Fibroblast of mammary gland (primary cell): ENCODE measurements at places on chromosomes 2 and 18.

GRCh38 chr2:203802342-203803052, 65.1 kb upstream of the CTLA4 start:
- peak; percentile 77 for DNase-seq

- DNase-seq, result peak; percentile 89
Observed at GRCh38 chr2:192267484-192267883, 72.8 kb upstream of the TMEFF2 start.

DNA sequence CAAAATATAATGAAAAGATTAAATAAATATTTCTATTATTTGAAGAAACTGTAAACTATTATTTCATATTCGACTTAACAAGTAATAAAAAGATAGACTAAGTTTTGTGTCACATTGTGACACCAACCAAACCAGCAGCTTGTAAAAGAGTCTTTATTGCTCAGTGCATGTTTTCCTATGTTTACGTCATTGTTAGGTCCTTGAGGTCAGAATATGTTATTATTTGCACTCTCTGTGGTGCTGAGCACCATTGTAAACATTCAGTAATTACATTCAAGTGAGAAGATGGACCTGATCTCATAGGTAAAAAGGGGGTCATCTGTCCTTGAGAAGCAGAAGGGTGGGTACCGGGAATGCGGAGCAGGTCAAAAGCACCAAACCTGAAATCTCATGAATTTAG, 1999.1 kb upstream of the CELF4 start:
- DNase-seq, result no peak

GRCh38 chr2:28621172-28622100, 125.6 kb downstream of the PLB1 start:
- peak; percentile 97 for DNase-seq

DNA sequence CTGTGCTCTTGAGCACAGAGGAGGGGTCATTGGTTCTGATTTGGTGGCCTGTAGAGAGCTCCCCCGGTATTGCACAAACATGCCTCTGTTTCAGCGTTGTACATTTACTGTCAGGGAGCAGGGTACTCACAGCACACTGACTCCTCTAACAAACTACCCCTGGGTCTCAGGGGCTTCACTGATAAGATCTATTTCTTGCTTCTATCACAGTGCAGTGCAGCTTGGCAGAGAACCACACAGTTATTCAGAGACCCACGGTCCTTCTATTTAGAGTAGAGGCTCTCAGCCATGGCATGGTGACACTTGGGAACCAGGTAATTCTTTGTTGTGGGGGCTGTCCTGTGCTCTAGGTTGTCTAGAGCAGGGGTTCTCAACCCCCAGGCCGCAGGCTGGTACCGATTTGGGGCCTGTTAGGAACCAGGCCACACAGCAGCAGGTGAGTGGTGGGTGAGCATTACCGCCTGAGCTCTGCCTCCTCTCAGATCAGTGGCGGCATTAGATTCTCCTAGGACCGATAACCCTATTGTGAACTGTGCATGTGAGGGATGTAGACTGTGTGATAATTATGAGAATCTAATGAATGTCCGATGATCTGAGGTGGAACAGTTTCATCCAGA, 133.4 kb upstream of the MYCN start:
- no peak for DNase-seq

- DNase-seq, result peak; percentile 18
Observed at GRCh38 chr2:221731432-221732145, 159.5 kb upstream of the EPHA4 start.

- DNase-seq, result no peak
Observed at GRCh38 chr2:47309472-47309951, 93.4 kb upstream of the MSH2 start.

GRCh38 chr2:160278101-160278878, 78.2 kb upstream of the ITGB6 start:
- no peak for DNase-seq

DNA sequence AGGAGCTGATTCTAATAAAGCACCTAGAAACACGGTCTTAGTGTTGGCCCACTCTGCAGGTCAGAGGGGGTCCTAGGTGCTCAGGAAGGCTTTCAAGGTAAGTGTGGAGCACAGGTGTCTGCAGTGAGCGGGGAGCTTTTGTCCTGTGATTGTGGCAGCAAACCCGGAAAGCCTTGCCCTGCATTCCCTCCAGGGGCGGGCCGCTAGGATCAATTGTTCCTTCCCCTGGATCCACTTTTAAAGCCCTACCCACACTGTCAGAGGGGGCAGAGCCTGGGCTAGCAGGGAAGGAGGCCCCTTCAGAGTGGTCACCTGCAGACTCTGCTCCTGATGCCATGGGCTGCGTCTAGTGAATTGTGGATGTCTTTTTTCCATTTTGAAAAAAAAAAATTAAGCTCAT, 176.0 kb downstream of the CTIF start:
- no peak for DNase-seq

- no peak for DNase-seq
Observed at GRCh38 chr18:28820353-28820752, 643.4 kb upstream of the CDH2 start.

DNA sequence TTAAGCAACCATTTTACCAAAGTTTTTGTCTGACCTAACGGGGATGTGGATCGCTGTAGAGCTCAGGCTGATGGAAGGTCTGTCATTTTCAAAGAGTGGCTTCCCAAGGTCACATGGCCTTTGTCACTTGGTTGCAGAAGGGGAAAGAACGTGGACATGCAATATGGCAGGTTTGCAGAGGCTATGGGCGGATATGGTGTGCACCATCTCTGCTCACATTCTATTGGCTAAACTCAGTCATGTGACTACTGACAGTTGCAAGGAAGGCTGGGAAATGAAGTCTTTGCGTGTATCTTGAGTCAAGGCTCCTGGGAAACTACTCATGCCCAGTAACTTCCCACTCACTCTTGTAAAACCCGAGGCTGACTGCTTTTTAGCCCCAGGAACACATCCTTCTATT, 96.8 kb downstream of the ST6GAL2 start:
- peak; percentile 7 for DNase-seq

DNA sequence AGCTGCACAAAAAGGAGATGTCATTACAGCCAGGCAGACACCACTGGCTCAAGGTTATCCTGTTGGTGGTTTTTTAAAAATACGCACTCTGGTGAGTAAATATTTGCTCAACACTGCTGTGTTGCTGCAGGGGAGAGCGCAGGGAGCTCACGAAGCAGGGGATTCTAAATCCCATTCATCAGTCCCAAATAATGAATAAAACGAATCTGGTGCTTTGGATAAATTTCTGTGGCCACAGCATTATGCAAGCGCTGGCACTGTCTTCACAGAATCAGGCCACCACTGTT, 256.2 kb downstream of the HDAC4 start:
- DNase-seq, result no peak

- DNase-seq, result peak; percentile 97
Observed at GRCh38 chr2:152573168-152573567, 144.1 kb downstream of the PRPF40A start.

DNA sequence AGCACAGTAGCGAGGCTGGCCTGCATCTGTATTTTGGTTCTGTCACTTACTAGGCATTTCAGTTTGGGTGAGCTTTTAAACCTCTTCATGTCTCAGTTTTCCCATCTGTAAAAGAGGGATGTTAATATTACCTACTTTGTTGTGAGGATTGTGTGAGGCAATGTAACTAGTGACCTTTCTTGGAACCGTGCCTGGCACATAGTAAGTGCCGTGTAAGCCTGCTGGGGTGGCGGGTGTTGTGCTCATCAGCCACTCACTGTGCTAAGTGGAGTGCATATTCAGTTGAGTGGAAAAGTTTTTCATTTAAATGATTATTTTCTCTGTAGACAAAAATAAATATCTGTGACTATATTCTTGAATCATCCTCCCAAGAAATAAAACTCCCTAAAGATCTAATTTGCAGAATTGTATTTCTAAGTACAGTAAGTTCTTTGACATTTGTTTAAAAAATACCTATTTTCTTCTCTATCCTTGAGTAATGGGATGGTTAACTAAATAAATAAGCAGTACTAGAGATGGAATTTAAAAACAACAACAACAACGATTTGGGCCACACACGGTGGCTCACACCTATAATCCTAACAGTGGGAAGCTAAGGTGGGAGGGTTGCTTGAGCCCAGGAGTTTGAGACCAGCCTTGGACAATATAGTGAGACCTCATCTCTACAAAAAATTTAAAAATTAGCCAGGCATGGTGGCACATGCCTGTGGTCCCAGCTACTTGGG, 56.7 kb downstream of the MALT1 start:
- peak; percentile 47 for DNase-seq

DNA sequence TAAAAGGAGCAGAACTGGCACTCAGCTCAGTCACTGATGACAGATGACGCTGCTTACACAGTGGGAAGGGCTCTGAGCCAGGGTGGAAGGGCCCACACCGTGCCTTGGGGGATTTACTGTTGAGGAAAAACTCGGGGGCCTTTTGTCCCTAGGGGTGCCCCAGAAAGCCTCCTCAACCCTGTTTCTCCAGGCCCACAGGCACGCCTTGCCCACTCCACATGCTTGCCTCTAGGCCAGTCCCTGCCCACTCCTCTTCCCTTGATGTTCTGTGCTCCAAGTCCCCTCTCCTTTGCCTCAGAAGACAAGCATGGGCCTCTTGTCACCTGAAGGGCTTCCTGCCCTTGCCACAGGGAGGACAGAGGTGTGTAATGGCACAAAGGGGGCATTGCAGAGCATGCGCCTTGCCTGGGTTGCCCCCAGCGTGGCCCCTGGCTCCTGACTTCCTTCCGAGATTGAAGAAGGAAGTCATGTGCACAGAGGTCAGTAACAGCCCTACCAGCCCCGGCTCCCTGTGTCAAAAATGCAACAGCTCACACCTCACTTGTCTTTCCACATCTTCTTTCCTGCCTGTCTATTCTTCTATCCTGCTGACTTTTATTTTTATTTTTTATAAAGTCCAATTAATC, 65.1 kb downstream of the LIPG start:
- DNase-seq, result no peak

- no peak for DNase-seq
Observed at GRCh38 chr2:68387408-68388350, 22.6 kb downstream of the PLEK start.

- DNase-seq, result peak; percentile 69
Observed at GRCh38 chr2:54524226-54524991, 68.3 kb downstream of the SPTBN1 start.

GRCh38 chr2:195498176-195498575, 158.8 kb upstream of the SLC39A10 start:
- DNase-seq, result peak; percentile 51

GRCh38 chr2:98663511-98664090, 55.2 kb downstream of the UNC50 start:
- DNase-seq, result no peak

DNA sequence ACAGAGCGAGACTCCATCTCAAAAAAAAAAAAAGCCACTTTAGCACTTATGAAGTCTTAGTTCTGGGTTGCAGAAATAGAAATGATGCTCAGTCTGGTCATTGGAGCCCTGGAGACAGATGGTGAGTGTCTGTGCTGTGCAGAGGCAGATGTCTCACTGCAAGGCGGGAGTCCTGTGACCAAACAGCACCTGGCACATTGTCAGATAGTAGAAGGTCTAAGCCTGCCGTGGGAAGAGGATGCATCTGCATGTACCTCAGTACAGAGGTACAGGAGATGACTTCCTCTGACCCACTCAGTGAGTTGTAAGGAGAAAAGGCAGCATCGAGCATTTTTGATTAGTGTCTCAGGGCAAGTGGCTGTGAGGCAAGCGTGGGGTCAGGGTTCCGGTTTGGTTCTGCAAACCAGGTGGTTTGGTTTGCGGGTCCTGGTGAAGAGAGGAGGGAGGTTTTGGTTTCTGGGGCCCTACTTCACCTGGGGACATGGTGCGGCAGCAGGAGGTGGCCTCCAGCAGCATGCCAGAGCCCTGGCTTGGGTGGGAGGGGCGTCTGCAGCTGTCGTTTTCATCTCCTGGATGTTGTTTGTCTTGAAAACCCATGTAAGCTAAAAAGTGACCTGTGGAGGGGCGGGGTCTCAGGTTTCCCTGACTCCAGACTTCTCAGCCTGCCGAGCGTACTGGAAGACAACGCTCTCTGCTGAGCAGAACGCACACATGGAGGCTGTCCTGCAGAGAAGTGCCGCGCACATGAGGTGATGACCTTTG, 3.8 kb downstream of the RBFA start:
- no peak for DNase-seq

GRCh38 chr2:176412136-176412535, 142.9 kb downstream of the MTX2 start:
- no peak for DNase-seq

- no peak for DNase-seq
Observed at GRCh38 chr2:725468-725867, 48.3 kb upstream of the TMEM18 start.

GRCh38 chr2:39300044-39300978, 56.5 kb upstream of the CDKL4 start:
- DNase-seq, result no peak

DNA sequence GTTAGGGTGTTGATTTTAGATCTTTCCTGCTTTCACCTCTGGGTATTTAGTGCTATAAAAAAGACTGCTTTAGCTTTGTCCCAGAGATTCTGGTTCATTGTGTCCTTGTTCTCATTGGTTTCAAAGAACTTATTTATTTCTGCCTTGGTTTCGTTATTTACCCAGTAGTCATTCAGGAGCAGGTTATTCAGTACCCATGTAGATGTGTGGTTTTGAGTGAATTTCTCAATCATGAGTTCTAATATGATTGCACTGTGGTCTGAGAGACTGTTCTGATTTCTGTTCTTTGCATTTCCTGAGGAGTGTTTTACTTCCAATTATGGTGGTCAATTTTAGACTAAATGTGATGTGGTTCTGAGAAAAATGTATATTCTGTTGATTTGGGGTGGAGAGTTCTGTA, 167.1 kb upstream of the KYNU start:
- no peak for DNase-seq

- DNase-seq, result peak; percentile 55
Observed at GRCh38 chr2:3522961-3523421, 3.7 kb upstream of the ADI1 start.

DNA sequence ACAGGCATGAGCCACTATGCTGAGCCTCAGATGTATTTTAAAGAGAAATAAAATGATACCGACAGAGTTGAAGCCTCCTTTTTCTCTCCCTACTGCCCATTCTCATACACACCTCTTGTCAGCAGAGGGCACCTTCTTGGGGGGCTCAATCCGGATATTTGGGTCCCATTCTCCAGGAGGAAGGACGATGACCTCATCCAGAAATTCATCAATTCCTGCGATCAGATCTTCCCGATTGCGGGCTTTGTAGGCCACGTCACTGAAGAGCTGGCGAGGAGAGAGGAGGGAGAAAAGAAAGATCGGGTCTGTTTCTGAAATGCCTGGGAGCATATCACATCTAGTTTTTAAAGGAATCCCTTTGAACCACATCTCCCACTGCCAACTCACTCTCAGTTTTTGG, 54.4 kb downstream of the MTHFD2 start:
- DNase-seq, result no peak

- DNase-seq, result no peak
Observed at GRCh38 chr2:173791502-173791901, 173.7 kb downstream of the SP3 start.

DNA sequence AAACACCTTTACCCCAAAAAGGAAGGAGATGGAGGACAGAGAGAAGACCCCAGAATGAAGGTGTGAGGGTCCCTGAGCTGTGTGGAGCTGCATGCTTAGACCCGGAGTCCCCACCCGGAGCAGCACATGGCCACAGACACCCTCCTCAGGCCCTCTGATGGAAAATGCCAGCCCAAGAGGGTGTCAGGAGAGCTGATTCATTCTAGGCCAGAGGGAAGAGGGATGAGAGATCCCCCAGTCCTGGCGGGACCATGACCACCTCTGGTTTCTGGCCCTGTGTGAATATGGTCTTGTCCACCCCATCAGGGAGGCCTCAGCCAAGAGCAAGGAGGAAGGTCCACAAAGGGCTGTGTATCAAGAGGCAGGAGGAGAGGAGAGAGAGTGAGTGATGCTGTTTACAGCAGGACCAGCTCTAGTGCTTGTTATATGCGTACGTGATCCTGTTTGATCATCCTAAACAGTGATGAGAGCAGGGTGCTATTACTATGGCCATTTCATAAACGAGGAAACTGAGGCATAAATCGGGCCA, 186.6 kb upstream of the HAAO start:
- DNase-seq, result no peak
